ENCODE measurements at places on chromosomes 1 and 21.
A peak's percentile ranks its signal among the peaks of the same experiment; 100 is the strongest.

DNA sequence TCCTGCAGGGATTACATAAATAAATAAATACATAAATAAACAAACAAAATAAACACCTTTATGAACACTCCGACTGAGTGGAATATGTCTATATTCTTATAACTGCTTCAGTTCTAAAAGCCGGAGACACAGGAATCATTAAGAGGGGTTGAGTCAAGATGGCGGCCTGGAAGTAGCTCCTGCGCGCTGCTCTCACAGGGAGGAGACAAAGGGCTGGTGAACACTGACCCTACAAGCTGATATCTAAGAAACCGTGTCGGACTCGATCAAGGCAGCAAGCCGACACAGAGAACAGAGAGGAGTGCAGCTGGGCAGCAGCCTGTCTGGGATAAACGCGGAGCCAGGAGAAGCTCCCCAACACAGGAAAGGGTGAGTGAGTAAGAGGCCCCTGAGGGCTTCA, 1098.6 kb upstream of the NCAM2 start:
- no peak for DNase-seq

- no peak for DNase-seq
Observed at GRCh38 chr1:62676611-62677356, 11.4 kb downstream of the DOCK7 start.

DNA sequence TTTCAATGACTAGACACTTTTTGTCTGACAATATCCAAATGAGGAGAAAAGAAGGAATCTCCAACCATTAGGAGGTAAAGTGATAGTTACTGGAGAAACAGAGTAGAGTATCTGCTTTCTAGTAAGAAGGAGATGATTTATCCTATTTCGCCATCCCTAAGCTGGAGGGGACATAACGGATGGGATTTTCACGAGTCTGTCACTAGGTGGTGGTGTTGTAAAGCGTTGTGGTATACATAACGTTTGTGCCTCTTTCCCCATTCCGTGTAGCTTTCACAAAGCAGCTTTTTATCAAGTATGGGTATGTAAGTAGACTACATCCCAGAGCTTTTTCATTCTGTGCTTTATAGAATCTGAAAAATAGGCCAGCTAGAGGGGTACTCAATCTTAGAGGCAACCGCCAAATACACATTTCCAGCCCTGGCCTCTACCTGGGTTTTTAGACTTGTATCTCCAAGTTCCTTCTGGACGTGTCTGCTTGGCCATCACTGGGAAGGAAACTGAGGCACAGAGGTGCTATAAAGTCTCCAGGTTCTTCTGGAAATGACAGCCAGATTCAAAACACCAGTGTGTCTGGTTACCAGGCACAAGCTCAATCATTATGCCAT, 33.3 kb upstream of the FAM3B start:
- peak; percentile 81 for DNase-seq

DNA sequence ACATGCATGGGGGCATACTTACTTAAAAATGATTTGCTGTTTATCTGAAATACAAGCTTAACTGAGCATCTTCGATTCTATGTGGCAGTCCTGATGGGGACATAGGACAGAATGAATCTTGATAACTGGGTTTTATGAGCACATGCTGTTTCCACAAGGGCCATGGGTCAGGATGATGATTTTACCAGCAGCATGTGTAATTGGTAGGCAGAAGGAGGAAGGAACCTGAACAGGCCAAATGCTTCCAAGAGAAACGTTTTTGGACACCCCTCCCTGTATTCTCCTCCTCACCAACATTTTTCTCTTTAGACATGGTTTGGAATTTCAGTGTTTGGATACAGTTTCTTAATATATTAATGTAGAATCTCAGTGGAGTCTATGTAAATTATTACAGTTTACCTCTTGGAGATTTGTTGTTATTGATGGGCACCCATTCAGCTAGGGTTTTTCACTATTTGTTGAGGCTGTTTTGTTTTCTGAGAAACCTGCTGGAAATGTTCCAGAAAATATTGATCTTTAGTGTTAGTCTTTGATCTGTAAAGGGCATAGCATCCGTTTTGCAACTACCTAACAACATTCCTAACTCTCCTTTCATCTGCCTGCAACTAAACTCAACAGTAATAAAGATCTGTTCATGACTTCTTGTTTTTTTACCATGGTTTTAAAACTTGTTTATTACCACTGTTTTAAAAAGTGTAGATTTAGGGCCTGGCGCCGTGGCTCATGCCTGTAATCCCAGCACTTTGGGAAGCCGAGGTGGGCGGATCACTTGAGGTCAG, 42.0 kb downstream of the TBCE start:
- DNase-seq, result no peak
